HFF-Myc (cell line): ENCODE measurements at places on chromosomes 13 and 19.

GRCh38 chr13:94216476-94216875 is 263.0 kb downstream of the DCT start:
- DNase-seq = no peak

DNA sequence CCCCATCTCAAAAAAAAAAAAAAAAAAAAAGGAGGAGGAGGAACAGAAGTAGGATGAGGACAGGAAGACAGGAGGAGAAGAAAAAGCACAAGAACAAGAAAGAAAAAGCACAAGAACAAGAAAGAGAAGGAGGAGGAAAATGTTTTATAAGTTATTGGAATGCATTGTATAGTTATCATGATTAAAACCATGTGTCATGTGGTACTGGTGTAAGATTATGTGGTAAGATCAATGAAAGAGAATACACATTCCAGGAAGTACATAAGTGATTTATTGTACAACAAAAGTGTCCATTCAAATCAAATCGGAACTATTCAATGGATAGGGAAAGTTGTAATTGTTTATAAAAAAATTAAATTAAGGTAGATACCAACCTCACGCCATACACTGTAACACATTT is 167.7 kb downstream of the MZT1 start:
- DNase-seq = no peak

- no peak for DNase-seq
These were observed 72.9 kb downstream of the TEX29 start for GRCh38 chr13:111393221-111393790.

DNA sequence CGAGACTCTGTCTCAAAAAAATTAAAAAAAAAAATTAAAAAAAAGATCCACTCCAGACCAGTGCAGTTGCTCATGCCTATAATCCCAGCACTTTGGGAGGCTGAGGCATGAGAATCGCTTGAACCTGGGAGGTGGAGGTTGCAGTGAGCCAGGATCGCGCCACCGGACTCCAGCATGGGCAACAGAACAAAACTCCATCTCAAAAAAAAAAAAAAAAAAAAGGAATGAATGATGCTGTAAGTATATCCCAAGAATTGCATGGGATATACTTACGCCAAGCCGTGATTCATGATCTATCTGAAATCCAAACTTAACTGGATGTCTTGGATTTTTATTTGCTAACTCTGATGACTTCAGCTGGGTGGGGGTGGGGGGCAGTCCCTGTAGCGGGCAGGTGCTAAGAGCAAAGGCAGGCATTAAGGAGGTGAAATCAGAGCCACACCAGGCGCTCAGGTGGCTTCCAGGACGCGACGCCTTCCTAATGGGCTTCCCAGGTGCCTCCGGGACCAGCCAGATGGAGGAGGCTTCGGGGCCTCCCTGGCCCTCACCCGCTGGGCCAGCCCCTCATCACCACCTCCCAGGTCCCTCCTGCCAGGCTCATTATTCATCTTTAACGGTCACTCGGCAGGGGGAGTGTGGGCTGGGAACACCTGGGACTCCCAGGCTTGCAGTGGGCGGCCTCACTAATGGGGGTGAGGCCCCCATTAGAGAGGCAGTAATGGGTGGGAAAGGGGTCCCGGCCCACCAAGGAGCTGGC is 11.4 kb upstream of the FUT5 start:
- DNase-seq = no peak

DNA sequence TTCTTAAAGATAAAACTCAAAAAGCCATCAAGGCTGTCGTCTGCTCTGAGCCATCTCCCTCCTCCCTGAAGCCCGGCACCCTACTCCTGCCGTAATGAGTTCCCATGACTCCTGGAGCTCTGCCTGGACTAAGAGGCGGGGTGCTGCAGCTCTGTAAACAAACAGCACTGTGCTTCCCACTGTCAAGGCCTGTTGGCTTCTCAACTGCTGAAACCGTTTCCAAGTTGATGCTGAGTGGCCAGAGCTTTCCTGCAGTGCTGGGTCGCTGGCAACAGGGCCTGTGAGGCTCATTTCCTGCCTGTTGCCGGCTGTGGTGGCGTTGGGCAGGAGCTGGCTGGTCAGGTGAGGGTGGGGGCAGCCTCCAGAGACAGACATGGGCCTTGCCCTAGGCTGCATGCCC is 26.7 kb upstream of the ISYNA1 start:
- no peak for DNase-seq

DNA sequence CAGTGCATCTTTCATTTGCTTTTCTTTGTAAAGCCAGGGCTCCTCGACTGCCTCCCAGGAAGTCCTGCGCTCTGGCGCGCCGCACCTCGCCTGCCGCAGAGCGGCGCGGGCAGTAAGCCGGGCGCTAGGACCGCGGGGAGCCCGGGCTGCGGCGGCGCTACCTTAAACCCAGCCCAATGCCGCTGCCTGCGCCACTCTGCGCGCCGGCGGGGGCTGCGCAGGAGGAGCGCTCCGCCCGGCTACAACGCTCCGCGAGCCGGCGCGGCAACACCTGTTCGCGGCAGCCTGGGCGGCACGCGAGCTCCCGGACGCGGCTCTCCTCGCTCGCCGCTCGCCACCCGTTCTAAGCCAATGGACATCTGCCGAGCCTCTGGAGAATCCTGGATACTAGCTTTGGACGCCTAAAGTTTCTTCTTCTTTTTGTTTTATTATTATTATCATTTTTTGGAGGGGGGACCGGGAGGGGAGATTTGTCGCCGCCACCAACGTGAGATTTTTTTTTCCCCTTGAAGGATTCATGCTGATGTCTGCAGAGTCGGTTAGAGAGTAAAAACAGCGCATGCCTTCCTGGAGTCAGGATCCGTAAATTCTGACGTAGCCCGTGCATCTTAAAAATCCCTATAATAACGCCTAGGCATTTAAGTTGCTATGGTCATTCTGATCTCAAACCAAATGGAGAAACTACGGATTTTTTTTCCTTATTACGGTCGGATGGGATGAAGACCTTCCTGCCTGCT is at the start of gene FGF9:
FGF9 (plus strand) TSS at position 191 of the 737 bp plus-strand sequence. CDS start 840 bp downstream, outside the sequence.
- no peak for DNase-seq

DNA sequence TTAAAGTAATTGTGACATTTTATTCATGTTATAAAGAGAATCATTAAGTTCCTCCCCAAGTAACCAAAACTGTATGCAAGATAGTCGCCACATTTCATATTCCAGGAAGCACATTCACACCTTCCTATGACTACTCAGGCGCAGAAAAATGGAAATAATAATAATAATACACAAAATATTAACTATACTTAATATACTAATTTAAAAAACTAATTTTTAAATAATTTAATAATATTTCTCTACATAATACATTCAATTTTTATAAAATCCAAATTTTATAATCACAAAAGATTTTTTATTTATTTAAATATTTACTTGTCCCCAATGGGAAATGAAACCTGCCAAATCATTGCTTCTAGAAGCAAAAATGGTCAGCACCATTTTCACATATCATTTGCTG is 797.4 kb upstream of the GPC6 start:
- DNase-seq = no peak

DNA sequence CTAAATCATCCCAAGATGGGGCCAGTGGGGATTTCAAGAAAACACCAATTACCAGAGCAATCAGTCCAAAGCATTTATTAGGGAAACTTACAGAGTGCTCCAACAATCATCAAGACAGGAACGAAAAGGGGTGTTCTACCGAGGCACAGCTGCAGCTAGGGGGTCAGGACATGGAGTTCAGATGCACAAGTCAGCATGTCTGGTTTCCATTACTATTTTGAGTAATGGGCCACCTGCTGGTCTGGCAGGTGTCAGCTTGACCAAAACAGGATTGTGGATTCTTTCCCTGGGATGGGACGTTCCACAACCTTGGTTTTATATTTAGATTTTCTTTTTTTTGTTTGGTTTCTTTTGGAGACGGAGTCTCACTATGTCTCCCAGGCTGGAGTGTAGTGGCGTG is 3.9 kb upstream of the UBL5 start:
- DNase-seq = no peak

DNA sequence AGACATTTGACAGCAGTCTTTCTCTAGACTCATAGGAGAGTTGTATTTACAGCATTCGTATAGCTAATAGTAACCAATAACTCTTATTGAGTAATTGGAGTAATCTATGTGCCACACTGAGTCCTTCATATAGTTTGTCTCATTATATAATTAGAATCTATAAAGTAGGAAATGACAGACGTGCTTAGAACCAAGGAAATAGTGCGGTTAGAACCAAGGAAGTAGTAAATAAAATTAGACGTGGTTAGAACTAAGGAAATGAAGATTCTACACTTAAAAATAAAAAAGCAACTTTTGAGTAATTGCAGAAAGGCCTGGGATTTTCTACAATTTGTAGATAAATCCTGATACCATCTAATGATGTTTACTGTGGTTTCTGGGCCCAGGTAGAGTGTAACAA is 107.8 kb upstream of the TNFSF11 start:
- DNase-seq = no peak

GRCh38 chr13:41289463-41289881 is 21.6 kb upstream of the NAA16 start:
- no peak for DNase-seq
